Activated naive CD4-positive, alpha-beta T cell treated with anti-CD3 and anti-CD28 coated beads, Interleukin-2, amount 50 U/mL, for 72 hours (primary cell): ENCODE measurements at places on chromosomes 1 and 21. TPM values are rescaled to one million over a fixed set of nuclear protein-coding genes. Genes with fewer than 3 reads are reported as not detected.

IGFN1 gene
- not detected for total RNA-seq

S100A16 gene
- not detected for total RNA-seq

OR2T29 gene
- not detected for total RNA-seq

C1orf87 gene
- total RNA-seq, result not detected

TRIM45 gene
- 0.29 TPM for total RNA-seq

PODN gene
- total RNA-seq, result not detected

CR2 gene
- total RNA-seq, result 0.23 TPM

NIBAN1 gene
- 19.4 TPM for total RNA-seq

NUP210L gene
- 0.11 TPM for total RNA-seq

ADARB1 gene
- total RNA-seq, result 24.4 TPM

GPX7 gene
- total RNA-seq, result 13.8 TPM

TENT5C gene
- 6.6 TPM for total RNA-seq

AMY1C gene
- total RNA-seq, result not detected

GPR161 gene
- total RNA-seq, result 0.34 TPM

HNRNPCL4 gene
- total RNA-seq, result not detected

ALX3 gene
- total RNA-seq, result not detected

KRTAP10-10 gene
- not detected for total RNA-seq

ACADM gene
- total RNA-seq, result 55.6 TPM

CRTC2 gene
- 174 TPM for total RNA-seq

S100A5 gene
- total RNA-seq, result 2.0 TPM

NGF gene
- total RNA-seq, result not detected

DEDD gene
- total RNA-seq, result 41.8 TPM

ALG14 gene
- total RNA-seq, result 9.1 TPM

ZSCAN20 gene
- total RNA-seq, result 4.8 TPM

VANGL2 gene
- total RNA-seq, result 0.05 TPM

SLC9C2 gene
- total RNA-seq, result not detected
